NCI-H524 treated with DMSO at 0.1 percent for 48 hours (cell line): ENCODE measurements at places on chromosomes 7 and 10.

GRCh38 chr10:88583584-88583957 lies 453 bp upstream of the RNLS start:
- DNase-seq, result no peak

- no peak for DNase-seq
These were observed 141.9 kb upstream of the KLF14 start for GRCh38 chr7:130875901-130876300.

- no peak for DNase-seq
These were observed 11.9 kb downstream of the TSPAN14 start for GRCh38 chr10:80465839-80466590.

DNA sequence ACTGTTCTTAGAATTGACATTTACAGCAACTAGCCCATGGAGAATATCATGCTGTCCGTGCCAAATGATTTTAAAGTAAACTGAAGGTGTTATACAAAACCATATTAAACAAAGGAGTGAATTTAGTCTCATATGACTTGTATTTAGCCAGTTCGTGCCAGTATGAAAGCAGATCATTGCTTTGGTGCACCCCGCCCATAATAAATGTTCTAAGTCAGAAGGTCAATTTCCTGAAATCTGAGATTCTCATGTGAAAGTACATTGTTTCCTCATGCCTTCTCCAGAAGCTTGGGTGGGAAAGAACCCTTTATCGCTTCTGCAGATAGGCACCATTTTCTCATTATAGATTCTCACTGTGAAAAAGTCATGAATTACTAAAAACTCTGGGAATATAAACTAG lies 106.4 kb downstream of the CAMK1D start:
- no peak for DNase-seq

DNA sequence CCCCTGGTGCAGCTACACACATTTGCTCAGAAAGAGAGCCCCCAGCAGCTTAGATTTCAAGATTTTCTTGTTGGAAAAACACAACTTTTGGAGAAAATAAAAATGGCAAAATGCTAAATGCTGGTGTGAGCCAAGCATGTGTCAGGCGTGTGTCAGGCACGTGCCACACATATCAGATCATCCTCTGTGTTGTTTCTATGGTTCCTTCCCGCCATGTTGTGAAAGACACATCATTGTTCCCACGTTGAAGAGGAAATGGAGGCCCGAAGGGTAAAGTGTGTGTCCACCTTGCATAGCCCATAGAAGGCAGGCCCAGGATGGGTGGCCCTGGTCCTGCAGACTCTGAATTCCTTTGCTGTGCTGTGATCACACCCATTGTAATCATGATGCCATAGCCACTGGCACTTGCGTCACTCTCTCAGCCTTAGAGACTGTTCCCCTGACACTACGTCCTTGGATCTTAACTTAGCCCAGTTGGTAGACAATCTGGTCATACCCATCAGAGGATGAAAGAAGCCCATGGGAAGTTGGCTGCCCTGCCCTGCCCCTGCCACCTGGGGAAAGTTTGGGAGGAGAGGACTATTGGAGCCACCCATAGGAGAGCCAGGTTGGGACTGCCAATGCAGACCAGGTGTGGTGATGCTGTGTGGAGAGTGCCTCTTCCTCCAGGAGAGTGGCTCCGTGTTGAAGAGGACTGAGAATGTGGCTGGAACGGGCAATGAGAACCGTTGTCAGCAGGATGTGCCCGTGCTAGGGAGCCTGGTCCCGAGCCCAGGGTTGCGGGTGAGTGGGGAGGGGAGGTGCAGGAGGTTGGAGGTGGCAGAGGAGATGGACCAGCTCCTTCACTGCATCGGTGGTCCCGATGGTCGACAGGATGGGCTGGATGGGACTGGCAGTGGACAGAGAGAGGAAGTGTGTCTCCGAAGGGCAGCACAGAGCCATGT lies 65.6 kb upstream of the IGFBP3 start:
- DNase-seq, result no peak

- DNase-seq, result no peak
These were observed 56.6 kb downstream of the BMPER start for GRCh38 chr7:33961948-33962347.

DNA sequence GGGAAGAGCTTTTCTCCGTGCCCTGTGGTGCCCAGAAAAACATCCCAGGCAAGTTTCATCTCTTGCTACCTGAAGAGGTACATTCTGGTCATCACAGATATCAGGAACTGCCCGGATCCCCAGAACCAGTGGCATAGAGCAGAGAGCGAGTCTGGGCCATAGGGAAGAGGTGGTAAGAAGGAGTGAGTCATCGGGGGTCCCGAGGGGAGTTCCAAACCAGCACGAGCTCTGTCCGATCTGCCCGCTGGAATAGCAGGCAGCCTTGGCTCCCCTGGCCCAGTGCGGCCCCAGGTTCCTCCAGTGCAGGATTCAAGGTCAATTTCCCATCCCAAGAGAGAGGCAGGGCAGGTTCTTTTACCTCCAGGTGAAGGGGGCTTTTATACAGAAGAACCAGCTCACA lies 124.7 kb downstream of the RGS10 start:
- DNase-seq, result no peak

DNA sequence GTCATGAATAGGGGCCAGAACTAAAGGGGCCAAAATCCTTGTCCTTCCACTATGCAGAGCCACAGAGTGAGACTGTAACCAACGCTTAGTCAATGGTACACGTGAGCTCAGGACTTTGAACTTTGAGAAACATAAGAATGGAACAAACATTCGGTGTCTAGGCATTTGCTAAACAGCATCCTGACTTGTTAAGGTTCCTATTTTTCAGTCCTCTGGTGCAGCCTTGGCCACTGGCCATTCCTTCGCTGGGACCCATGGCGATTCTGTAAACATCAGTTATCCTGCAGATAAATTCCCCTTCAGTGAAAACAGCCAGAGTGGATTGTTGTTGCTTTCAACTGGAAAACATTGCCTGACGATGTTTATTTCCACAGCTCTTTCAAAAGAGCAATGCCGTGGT lies 266.8 kb downstream of the SORCS1 start:
- DNase-seq, result no peak

GRCh38 chr7:66296557-66296956 lies 91.4 kb downstream of the TPST1 start:
- no peak for DNase-seq

DNA sequence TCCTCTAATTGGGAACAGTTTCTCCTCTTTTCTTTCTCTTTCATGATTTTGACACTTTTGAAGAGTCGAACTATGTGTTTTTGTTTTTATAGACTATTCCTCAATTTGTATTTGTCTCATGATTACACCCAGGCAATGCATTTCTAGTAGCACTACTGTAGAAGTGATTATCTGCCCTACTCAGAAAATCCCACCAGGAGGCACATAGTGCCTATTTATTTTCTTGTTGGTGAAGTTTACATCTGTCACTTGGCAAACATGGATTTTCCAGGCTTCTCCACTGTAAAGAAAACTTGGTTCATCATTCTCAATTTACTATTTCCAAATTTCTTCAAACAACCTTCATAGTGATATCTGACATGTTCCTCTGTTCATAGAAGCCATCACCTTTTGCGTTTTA lies 893.9 kb downstream of the CCSER2 start:
- no peak for DNase-seq

- DNase-seq, result no peak
These were observed 19.8 kb downstream of the TSPAN14 start for GRCh38 chr10:80473692-80474596.

DNA sequence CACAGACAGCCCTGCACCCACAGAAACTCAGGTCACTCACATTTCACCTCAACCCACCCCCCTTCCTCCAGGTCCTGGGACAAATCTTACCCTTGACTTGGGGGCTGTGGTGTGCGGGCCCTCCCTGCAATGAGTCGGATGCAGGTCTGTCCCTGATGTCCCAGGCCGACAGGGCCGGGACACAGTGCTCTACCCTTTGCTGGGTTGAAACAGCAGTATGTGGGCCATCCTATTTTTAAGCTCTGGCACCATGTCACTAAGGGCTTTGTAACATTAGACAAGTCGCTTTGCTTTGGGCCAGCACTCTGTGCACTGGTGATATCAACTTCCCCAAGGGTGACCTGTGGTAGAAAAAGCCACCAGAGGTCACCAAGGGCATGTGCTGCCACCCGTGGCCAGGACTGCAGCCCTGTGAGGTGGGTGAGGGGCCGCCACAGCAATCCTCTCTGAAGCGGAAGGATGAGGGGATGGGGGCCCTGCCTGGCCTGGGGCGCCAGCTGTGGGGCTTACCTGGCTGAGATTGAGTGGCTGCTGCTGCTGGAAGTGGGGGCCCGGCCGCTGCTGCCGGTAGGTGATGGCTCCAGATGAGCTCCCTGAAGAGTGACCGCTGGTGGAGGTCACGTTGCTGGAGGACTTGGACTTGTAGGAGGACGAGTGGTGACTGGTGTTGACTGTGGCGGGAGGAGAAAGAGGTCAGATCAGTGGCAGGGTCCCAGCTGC lies 51.3 kb downstream of the CLEC2L start:
- DNase-seq, result no peak

GRCh38 chr10:36280321-36280741 lies 638.2 kb upstream of the FZD8 start:
- no peak for DNase-seq

- no peak for DNase-seq
These were observed 700.1 kb upstream of the ANKRD30A start for GRCh38 chr10:36425131-36425797.

DNA sequence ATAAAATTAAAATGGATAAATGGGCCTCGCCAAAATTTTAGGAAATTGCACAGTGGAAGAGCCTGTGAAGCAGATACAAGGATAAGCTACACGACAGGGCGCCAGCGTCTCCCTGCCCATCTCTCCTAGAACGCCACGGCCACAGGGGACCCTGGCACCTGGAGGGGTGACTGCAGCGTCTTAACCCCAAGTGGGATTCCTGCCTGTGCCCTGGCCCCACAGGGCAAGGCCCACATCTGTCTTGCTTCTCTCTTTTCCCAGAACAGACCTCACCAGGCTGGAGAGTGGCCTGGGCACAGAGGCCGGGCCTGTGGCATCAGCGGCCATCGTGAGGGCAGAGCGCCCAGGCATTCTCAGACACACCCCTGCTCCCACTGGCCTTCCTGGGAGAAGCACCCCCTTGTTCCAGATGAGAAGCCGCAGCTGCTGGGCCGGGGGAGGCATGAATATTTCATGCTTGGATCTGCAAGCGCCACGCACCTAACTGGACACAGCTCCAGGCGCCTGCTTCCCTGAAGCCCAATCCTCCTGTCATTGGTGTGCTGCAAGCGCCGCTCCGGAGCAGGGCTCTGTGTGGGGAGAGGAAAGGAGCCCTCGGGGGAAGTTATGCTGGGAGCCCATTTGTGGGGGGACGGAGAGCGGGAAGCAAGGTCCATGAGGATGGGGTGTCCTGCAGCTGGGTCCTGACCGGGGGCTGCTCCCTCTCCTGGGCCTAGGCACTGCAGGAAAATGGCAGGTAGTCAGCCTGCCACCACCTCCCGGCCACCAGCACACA lies 153.5 kb downstream of the ELFN1 start:
- no peak for DNase-seq

DNA sequence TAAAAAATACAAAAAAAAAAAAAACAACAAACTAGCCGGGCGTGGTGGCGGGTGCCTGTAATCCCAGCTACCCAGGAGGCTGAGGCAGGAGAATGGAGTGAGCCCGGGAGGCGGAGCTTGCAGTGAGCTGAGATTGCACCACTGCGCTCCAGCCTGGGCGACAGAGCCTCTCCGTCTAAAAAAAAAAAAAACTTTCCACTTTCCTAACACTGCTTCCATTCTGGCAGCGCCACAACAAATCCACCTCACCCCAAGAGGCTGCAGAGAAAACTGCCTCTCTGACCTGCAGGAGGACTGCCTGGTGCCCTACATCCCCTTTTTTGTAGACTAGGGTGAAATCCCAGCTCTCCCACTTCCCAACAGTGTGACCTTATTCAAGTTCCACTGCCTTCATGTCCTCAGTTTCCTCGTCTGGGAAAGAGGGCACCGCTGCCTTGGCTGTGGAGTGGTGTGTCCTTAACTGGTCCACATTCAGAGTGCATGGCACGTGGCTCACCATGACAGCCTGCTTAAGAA lies 2.6 kb upstream of the MBL2 start:
- no peak for DNase-seq

GRCh38 chr7:30162133-30162532 lies 27.3 kb downstream of the MTURN start:
- no peak for DNase-seq

GRCh38 chr10:113347508-113347907 lies 205.3 kb upstream of the HABP2 start:
- no peak for DNase-seq

GRCh38 chr7:98084631-98085030 lies 22.0 kb upstream of the LMTK2 start:
- DNase-seq, result no peak

GRCh38 chr10:82543631-82544030 lies 668.6 kb downstream of the NRG3 start:
- no peak for DNase-seq

DNA sequence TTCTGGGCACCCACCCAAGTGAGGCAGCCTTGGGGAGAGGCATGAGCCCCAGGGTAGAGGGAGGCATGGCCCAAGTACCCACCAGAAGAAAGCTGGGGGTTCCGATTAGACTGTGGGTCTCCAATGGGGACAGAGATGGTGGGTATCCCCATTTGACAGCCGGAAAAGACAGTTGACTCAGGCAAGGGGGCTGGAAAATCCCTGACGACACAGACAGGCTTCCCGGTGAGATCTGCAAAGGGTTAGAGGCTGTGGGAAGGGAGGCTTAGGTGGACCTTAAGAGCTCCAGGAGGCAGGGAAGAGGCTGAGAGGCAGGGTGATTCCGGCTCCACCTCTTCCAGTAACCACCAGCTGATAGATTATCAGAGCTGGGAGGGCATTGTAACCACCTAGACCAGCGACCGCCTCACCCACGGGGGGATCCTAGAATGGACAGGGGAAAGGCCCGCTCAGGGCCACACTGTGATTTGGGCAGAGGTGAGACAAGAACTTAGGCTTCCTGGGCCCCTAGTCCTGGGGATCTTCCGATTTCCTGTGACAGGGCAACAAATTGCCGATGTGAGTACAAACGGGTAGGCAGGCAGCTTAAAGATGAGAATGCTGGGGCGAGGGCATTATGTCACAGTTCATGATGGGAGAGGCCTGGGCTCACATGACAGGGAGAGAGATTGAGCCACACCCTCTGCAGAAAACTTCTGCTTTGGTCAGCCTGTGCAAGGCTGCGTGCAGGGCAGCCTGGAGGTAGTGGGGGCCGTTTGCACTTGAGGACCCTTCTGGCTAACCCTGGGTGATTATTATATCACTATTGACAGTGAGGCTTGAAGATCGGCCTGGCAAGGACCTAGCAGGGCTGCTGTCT lies 5.4 kb downstream of the TBATA start:
- no peak for DNase-seq

DNA sequence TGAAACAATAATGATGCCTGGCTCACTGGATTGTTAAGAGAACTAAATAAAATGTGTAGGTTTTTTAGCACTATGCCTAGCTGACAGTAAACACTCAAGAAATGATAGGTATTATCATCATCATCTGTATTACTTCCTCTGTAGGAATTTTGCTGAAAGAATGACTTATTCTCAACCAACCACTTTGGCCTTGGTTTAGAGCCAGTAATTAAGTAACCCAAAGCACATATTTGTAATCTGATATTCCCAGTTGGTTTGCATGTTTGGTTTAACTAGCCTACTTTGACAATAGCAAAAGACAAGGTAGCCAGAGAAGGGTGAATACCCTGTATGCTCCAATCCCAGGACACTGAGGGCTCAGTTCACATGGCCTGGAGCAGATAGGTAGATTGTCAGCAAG lies 34.4 kb downstream of the BCAP29 start:
- DNase-seq, result no peak
